ENCODE measurements at places on chromosomes 5 and 9.

DNA sequence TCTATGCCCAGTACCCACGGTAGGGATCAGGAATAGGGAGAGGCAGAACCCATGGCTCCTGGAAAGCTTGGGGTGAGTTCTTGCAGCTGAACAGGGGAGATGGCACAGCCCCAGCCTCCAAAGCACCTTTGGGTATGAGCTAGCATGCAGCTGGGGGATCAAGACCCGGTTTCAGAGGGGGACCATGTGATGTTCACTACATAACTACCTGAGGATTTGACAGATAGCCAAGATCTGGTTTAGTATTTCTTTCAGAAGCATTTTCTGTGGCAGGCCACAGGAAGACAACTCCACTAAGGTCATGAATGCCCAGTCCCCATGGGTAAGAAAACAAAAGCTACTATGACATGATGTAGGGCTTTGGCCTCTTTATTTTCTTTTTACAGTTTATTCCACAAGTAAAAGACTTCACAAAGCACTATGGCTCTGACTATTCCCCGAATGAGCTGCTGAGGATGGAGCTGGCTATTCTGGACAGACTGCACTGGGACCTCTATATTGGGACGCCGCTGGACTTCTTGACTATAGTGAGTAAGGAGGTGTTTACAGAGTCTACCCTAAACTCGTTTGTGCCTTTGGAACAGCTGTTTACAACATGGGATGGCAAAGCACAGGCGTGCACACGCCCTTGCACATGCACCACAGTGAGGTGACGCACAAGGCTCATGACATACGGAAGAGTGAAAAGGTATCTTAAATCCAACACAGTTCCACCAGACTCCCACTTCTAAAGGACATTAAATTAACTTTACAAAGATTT lies 3.4 kb downstream of the CCNI2 start:
- no peak for DNase-seq

- DNase-seq, result no peak
Observed at GRCh38 chr5:159814805-159815585, 101.3 kb upstream of the ADRA1B start.

DNA sequence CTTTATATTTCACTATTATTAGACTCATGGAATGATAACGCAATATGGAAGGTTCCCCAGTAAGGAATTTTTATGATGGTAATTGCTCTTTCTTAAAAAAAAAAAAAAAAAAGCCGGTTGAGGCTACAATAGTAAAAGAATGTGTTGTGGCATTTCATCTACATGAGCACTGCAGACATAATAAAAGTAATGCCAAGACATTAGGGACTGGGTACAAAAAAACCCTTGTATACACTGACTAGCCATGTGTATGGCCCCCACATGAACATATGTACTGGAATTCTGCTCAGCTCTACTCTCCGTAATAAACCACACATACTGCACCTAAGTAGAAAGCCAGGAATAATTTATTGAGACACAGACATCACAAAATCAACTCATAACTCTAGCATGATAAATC lies 218.4 kb downstream of the ADAMTS6 start:
- no peak for DNase-seq

- no peak for DNase-seq
Observed at GRCh38 chr9:108980893-108981292, 32.4 kb downstream of the CTNNAL1 start.

DNA sequence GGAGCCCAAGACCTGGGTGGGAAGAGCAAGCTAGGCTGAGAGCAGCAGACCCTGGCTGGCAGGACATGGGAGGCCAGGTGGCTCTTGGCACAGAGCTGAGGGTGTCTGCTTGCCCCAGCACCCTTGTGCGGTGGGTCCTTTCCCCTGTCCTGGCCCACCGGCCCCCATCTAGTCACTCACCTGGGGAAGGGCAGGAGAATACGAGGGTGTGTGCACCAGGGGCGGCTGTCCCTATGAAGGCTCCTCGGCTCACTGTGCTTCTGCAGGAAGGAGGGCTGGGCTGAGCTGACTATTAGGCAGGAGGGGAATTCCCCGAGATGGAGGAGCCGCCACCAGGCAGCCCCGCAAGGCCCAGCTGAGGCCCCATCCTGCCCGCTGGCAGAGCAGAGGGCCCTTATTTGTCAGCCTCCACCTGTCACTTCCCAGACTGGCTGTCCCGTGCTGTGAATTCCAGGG lies 6.1 kb upstream of the TNIP1 start:
- DNase-seq, result no peak

DNA sequence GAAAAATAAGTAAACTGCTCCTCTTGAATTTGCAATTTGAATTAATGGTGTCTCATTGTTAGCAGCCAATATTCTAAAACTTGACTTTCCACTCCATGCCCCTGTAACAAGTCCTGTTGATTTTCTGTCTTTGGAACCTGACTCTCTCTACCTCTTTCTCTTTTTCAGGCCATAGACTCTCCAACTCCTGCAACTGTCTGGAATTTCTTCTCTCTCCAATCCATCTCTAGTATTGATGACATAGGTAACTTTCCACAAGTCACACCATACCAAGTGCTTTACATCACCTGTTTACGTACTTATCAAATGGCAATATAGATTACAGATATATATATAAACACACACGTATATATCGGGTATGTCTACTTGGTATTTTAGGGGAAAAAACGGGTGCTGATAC lies 923 bp downstream of the C5orf34 start:
- DNase-seq, result no peak

- DNase-seq, result no peak
Observed at GRCh38 chr5:116386633-116387032, 188.0 kb downstream of the SEMA6A start.

GRCh38 chr5:64207978-64208377 lies 42.3 kb downstream of the RNF180 start:
- DNase-seq, result no peak

DNA sequence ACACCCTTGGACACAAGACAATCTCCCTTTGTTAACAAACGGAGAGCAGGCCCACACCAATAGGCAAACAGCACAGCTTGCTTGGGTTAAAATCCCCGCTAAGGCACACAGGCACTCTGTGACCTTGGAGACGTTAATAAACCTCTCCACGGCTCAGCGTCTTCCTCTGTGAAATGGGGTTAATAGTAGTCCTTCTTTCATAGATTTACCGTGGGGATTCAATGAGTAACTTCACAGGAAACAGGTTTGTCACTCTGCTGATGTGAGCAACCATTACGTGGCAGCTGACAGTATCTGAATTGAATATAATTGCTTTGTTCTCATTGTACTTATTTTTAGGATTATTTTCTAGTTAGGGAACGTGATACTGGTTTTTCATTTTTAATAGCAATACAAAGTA lies 65.2 kb upstream of the ADRA1B start:
- DNase-seq, result no peak

Measured in anterior cingulate cortex (tissue), 58 donors.